ENCODE measurements at places on chromosomes 7 and 10.

DNA sequence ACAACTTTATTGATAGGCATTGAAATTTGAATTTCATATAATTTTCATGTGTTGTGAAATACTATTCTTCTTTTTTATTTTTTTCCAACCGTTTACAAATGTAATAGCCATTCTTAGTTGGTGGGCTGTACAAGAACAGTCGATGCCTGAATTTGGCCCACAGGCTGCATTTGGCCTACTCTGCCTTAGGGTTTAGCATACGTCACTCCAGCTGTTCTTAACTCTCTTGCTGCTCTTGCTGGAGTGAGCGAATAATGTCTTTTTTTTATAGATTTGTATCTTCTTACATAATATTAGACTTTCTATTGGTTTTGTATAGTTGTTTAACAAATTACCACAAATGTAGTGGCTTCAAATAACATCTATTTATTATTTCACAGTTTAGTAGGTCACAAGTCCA lies 163.4 kb upstream of the MKI67 start:
- DNase-seq = no peak

DNA sequence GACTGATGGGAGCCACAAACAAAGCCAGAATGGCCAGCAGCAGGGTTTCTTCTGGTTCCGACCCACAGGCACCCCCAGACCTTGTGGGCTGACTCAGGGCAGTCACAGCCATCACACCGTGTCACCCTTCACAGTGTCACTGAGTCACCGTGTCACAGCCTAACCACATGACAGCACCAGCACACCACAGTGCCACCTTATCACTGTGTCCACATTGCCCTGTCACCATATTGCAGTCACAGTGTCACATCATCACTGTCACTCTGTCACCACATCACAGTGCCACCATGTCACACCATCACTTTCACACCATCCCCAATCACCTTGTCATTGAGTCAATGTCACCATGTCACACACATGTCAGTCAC lies 77.0 kb downstream of the OAT start:
- no peak for DNase-seq

DNA sequence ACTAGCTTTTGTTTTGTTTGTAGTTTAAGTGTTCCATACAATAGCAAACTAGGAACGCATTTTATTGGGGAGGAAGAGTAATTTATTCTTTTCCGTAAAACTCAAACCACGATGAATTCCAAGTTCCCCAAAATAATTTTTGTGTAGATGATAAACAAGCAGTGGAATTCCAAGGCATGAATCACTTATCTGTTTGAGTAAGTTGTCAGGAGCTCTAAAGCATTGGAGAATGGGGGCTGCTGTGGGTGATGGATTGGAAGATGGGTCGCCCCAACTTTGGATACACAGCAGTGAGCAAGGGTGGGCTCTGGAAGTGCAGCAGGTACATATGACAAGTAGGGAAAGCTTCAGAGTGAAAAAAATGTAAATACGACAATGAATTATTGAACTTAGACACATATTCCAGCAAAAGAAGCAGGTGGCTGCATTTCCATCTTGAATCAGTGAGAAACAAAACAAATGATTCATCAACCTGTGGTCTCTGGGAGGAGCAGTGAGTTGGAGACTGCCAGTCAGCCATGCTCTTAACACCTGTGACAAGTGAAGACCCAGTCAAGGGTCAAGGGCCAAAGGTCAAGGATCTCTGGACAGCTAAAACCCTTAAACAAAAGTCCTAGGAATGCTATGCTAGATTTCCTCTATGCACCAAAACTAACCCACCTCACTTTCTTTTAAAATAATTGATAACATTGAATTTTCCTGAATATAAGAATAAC lies 34.2 kb upstream of the ADRB1 start:
- no peak for DNase-seq

DNA sequence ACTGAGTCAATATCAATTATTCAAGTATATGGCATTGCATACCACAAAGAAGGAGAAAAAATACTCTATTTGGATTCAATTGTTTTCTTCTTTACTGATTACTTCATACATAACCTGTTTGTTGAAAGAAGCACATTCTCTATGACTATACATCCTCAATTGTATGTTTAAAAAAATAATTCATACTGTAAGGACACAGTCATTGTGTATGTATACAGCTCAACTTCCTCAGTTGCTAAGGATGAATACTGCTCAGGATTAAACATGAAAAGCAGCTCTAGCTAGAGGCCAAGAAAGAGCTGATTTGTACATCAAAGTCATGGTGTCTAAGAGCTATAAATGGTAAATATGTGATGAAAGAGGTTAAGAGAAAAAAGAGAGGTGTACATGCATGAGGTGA lies 15.8 kb upstream of the BPGM start:
- DNase-seq = no peak

- no peak for DNase-seq
Measured at GRCh38 chr10:104622598-104623209, 18.4 kb upstream of the SORCS3 start.

GRCh38 chr7:152073352-152073751 lies 47.9 kb downstream of the GALNT11 start:
- DNase-seq = no peak

GRCh38 chr7:151761231-151761630 lies 115.7 kb downstream of the PRKAG2 start:
- no peak for DNase-seq

DNA sequence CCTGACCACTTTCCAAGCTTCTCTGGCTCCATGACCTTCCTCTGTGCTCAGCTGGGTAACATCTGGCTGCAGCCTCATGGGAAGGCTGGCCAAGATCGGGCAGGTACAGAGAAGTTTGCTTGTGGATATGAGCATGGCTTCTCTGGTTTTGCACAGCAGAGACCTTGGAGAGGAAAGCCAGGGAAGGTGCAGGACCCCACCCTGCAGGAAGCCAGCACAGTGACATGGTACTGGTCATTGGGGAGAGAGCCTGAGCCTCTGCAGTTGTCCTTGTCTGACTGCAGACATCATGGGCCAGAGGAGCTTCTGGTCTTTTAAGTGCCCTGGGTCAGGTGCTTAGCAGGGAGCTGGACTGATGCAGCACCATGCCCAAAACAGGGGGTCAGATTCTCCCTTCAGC lies 70.6 kb upstream of the LEP start:
- DNase-seq = no peak

- DNase-seq = no peak
Measured at GRCh38 chr7:155917836-155918430, 105.7 kb upstream of the SHH start.

GRCh38 chr10:121926671-121927317 lies 1.0 kb downstream of the ATE1 start:
- DNase-seq = no peak

DNA sequence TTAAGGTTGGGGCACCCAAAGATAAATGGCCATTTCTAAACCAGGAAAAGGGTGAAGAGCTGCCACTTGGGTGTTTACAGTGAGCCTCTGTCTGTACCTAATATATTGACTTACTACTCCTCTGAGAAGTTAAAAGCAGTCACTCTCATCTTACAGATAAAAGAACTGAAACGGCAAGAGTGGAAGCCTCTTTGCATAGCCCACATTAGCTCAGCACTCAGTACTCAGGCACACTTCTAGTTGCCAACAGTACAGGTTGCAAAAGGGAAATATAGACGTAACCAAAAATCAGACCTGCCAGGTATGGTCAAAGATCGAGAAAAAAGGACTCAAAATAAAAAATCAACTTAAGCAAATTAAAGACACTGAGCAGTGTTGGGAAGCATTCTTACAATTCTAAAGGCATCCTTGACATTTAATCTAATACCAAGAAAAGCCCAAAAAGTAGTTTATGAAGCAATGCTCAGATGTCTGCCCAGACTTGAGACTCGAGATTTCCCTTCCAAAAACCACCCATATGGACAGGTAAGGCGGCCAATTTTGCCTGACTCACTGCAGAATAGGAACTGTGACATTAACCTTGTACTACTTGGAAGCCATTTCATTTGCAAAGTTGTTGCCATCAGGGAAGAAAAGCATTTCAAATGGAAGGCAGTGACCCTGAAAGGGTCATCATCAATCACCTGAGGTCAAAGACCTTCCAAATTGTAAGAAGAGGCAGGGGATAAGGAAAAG lies 139.3 kb downstream of the SLC25A13 start:
- no peak for DNase-seq

DNA sequence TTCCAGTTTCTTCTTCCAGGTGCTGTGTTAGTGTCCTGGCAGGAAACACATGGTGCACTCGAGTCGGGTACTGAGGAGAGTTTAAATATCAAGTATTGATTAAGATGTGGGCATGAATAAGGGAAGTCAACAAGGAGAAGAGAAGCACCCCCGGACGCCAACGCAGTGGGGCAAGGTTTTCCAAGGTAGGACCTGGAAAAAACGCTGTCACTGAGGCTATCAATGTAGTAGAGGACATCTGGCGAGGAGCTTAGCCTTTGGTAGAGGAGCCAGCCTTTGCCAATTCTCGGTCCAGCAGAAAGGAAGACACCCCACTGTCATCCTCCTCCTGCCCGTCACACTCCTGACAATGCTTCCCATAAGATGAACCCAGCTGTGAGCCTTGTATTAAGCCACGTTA lies 159.6 kb downstream of the TEX36 start:
- DNase-seq = no peak

DNA sequence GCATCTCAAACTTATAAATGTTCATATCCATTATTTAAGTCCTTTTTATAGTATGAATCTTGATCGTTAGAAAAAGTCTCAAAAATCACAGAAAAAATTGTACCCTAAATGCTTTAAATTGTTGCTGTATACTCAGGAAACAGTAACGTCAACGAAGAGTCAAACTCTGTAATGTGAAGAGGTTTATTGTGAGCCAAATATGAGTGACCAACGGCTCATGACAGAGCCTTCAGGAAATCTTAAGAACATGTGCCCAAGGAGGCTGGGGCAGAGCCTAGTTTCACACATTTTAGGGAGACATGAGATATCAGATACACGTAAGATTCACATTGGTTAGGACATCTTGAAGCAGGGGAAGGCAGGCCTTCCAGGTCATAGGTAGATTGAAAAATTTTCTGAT lies 86.1 kb downstream of the PIP4K2A start:
- no peak for DNase-seq

GRCh38 chr10:32095116-32095733 lies 39.0 kb upstream of the KIF5B start:
- no peak for DNase-seq

DNA sequence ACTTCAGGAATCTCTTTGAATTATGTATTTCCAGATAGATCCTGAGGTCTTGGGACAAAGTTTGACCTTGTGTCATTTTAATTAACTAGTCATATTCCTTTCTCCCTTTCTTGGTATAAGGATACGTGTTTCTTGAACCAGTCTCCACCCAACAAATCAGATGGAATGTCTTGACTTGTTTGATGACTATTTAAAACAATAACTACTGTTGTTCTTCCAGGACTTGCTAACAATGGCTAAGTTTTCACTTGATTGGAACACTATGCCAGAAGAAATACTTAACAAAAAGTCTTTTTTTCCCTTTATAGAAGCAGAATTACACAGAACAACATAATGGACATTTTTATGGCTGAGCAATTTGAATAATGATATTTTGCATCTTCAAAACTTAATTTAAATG lies 43.0 kb upstream of the WIPF3 start:
- DNase-seq = no peak

GRCh38 chr10:51583976-51584375 lies 115.4 kb downstream of the CSTF2T start:
- no peak for DNase-seq

GRCh38 chr10:69572159-69573055 lies 815 bp downstream of the NEUROG3 start:
- no peak for DNase-seq

DNA sequence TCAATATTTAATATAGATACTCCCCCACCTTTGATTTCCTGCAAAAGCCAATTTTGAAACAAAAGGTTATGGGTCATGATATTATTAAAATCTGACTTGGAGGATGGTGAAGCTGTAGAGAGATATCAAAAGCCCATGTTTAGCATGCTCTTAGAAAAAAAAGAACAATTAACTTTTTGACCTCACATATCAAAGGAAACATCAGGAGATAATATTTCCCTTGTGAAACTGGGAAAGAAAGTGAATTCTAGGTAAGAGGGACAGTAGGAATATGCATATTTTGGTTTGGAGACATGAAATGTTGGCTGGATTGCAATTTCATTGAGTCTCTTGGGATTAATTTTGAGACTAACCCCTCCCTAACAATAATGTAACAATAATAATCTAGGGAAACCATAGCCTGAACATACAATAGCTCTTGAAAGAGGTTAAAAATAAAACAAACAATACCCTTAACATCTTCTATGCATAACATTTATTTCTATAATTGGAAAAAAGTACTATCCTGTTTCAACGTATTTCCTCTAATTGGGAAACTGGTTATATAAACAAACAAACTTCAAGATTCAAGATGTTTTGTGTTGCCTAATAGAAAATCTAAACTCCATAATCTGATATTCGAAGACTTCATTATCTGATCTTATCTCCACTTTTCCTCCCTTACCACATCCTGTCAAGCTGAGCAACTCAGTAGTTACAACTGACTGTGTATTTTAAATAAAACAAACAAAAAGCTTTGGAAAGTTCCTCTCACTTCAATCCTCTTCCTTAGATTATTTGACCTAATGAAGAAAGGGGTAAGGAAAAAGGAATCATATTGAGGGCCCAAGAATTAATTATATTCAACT lies 14.8 kb downstream of the TMEM26 start:
- DNase-seq = peak; percentile 13

GRCh38 chr10:62491597-62491996 lies 117.4 kb downstream of the ZNF365 start:
- no peak for DNase-seq

DNA sequence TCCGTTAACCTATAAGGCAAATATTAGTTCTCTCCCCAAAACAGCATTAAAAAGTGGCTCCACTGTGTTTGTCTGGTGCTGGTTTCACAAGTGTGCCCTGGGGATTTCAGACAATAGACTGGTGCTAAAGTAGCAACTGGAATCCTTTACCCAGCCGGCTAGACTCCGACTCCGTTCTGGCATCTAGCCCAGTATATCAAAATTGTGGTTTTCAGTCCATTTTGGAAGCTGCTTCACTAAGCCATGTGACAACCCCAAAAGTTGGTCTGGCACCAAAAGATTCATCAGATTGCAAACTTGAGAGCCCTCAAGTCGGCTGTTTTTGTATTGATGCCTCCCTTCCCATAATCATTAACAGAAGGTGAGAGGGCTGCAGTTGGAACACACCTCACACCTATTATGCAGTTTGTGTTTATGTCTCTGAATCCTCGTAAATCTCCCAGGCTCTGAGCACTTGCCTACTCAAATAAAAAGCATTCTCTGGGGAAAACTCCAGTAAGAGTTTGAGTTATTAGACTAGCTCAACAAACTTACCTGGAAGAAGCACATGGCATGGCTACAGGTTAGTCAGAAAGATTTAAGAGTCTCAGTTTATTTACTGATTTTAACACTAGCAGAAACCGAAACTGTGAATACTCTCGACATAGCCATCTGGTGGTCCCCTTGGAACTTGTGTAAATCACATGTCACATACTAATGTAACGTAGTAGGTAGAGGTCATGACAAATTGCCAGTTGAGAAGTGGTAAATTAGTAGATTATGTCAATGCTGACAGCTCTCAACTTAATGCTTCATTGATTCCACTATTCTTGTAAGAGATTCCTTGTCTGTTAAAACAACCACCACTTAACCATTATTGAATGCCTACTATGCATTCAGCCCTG lies 14.8 kb upstream of the WNT16 start:
- no peak for DNase-seq

- DNase-seq = no peak
Measured at GRCh38 chr10:117464176-117464575, 78.4 kb upstream of the EMX2 start.

- no peak for DNase-seq
Measured at GRCh38 chr10:132033632-132034031, 32.1 kb upstream of the JAKMIP3 start.

Data from non-pigmented ciliary epithelial cell (primary cell).